ENCODE measurements at places on chromosomes 5 and 9. TPM values are rescaled to one million over a fixed set of nuclear protein-coding genes. Genes with fewer than 3 reads are reported as not detected.

The ALDOB gene
- total RNA-seq, result not detected

DNA sequence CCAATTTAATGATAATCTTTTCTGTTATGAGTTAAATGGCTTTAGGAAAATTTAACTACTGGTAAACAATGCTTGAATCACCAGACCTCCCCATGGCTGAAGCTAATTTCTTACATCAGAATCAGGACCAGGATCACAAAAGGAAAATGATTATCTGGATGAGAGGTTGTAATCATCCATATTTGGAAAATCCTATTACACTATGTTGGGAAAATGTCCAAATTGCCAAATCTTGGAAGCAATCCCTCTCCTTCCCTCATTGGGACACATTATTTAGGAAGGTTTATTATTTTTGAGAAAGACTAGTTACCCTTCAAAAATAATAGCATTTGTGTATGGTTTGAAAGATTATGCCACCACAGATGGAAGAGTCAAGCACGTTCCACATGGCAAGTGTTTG is 130.7 kb upstream of the MINAR2 start:
- no peak for DNase-seq

DNA sequence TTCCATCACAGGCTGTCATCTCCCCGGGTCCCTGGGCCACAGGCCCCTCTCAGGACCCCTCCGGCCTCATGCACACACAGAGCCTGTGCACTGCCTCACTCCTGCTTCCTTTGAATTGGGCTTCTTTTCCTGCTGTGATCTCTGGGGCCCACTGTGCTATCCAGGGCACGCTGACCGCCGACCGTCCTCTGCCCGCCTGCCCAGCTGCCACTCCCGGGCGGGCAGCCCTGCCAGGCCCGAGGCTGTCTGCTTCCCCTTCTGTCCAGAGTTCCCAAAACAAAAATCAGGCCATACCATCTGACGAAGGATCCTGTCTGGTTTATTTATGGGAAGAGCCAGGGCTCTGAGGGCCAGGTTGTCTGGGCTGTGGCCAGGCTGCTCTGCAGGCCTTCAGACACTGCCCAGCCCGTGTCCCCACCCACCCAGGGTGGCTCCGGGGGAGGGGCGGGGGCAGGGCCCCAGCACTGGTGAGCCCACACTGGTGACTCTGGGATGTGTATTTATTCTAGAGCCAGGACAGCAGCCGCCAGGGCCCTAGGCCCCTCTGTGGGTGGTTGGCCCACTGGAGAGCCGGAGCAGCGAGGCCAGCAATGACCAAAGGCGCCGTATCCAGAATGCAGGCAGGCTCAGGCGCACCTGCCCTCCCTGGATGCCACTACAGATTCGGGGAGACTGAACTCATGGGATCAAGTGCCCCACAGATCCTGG is 57.0 kb downstream of the ADAMTS2 start:
- no peak for DNase-seq

The ADAMTS2 gene
- not detected for total RNA-seq

DNA sequence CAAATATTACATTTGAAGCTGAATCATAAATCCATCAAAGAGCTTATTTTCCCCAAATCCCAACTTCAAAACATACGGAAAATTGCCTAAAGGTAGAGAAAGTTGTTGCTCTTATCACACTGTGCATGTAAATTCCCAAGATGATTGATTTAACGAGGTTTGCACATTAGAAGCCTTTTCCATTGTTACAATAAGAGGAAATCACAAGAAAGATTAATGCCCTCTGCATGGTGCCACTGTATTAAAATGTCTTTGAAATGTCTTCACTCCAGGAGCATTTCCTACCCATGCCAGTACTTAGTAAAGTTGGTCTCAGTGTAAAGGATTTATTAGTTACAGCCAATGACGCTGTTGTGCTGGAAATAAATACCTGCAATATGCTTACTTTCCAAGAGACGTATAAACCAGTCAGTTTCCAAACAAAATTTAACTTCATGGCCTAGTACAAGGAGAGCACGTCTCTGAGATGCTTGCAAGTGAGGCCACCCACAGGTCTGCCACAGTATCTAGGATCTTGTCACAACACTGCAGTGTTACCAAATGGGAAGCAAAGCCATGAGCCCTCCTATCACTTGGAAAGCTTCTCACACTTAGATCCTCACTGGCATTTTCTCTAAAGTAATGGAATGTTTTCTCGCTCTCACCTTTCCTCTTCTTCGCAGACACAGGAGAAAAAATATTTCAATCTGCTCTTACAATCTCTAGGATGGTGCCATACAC is 112.4 kb downstream of the CETN3 start:
- no peak for DNase-seq

The NOL8 gene
- 57.7 TPM for total RNA-seq

DNA sequence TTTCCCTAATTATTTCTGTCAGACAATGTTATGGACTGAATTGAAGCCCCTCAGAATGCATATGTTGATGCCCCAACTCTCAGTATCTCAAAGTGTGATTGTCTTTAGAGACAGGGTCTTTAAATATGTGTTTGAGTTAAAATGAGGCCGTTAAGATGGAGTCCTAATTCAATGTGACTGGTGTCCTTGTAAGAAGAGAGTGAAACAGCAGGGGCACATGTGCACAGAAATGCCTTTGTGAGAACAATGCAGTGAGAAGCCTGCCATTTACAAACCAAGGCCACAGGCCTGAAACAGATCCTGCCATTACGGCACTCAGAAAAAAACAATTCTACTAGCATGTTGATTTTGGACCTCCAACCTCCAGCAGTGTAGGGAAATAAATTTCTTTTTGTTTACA is 483.0 kb upstream of the DMAC1 start:
- no peak for DNase-seq
